ENCODE measurements at places on chromosomes 6 and 20.

DNA sequence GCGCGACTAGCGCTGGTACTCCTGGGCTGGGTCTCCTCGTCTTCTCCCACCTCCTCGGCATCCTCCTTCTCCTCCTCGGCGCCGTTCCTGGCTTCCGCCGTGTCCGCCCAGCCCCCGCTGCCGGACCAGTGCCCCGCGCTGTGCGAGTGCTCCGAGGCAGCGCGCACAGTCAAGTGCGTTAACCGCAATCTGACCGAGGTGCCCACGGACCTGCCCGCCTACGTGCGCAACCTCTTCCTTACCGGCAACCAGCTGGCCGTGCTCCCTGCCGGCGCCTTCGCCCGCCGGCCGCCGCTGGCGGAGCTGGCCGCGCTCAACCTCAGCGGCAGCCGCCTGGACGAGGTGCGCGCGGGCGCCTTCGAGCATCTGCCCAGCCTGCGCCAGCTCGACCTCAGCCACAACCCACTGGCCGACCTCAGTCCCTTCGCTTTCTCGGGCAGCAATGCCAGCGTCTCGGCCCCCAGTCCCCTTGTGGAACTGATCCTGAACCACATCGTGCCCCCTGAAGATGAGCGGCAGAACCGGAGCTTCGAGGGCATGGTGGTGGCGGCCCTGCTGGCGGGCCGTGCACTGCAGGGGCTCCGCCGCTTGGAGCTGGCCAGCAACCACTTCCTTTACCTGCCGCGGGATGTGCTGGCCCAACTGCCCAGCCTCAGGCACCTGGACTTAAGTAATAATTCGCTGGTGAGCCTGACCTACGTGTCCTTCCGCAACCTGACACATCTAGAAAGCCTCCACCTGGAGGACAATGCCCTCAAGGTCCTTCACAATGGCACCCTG, 1.6 kb downstream of the TPBG start:
- no peak for DNase-seq

DNA sequence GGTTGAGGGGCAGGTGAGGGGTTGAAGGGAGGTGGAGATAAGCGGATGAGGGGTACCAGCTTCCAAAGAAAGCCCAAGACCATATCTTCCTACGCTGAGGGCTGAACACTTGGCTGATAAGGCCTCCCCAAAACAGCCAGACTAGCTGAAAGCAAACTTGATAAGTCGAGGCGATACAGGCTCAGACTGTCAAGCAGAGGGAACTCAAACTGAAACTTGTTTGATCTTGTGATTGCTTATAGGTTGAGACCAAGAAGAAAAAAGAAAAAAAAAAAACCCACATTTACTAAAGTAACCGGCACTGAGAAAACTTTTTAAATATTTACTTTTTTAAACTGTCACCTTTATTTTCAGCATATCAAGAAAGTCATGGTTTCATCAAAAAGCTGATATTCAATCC, 73.6 kb downstream of the TRERF1 start:
- DNase-seq, result no peak

DNA sequence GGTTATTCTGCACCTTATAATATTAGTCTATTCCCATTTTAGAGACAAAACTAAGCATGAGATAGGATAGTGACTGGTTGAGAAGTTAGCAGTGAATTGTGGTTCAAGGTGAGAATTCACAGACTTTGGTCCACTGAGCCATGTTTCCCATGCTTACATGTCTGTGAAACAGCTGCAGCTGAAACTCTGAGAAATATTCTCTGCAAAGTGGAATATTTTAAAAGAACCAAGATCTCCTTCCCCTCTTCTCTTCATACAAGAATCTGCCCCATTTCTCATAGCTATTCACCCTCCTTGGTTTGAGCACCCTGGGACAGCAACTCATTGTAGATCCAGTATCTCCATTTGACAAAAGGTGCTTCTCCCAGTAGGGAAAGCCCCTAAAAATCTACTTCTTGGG, 70.2 kb upstream of the TMEM170B start:
- DNase-seq, result no peak

GRCh38 chr6:122012578-122012977, 386.9 kb upstream of the HSF2 start:
- no peak for DNase-seq

- no peak for DNase-seq
Observed at GRCh38 chr6:41049521-41049920, 3.5 kb upstream of the APOBEC2 start.

DNA sequence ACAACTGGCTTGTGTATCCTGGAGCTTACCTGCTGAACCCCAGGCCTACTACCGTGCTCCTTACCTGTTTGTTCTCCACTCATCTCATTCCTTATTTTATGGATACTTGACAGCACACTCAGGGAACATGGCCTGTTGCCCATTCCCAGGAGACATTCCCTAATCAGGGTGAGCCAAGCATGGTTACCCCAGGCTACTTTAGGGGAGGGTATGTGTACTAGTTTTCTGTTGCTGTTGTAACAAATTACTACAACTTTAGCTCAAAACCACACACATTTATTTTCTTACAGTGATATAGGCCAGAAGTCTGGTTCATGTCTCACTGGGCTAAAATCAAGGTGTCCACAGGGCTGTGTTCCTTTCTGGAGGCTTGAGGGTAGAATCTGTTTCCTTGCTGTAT, 15.0 kb upstream of the TRAM2 start:
- no peak for DNase-seq

DNA sequence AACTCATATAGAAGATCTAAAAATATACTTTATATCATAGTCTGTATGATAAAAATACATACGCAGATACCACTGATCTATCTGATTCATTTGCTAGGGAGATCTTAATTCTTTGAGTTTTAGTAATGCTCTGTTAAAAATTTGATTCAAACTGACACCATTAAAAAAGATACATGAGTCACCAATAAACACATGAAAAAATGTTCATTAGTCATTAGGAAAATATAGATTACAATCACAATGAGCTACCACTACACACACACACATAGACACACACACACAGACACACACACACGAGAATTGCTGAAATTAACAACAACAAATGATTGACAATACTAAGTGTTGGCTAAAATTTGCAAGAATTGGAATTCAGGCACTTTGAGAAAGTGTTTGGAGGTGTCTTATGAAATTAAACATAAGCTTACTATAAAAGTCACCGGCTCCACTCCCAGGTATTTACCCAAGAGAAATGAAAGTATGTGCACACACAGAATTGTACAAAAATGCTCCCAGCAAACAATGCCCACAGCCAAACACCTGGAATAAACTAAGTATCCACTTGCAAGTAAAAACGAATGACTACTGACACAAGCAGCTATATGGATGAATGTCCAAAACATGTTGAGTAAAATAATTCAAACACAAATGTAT, 117.7 kb upstream of the GGTLC1 start:
- no peak for DNase-seq
